ENCODE measurements at places on chromosomes 11 and 22.
A peak's percentile ranks its signal among the peaks of the same experiment; 100 is the strongest.

- no peak for DNase-seq
Measured at GRCh38 chr11:65648997-65649493, 11.1 kb downstream of the SIPA1 start.

DNA sequence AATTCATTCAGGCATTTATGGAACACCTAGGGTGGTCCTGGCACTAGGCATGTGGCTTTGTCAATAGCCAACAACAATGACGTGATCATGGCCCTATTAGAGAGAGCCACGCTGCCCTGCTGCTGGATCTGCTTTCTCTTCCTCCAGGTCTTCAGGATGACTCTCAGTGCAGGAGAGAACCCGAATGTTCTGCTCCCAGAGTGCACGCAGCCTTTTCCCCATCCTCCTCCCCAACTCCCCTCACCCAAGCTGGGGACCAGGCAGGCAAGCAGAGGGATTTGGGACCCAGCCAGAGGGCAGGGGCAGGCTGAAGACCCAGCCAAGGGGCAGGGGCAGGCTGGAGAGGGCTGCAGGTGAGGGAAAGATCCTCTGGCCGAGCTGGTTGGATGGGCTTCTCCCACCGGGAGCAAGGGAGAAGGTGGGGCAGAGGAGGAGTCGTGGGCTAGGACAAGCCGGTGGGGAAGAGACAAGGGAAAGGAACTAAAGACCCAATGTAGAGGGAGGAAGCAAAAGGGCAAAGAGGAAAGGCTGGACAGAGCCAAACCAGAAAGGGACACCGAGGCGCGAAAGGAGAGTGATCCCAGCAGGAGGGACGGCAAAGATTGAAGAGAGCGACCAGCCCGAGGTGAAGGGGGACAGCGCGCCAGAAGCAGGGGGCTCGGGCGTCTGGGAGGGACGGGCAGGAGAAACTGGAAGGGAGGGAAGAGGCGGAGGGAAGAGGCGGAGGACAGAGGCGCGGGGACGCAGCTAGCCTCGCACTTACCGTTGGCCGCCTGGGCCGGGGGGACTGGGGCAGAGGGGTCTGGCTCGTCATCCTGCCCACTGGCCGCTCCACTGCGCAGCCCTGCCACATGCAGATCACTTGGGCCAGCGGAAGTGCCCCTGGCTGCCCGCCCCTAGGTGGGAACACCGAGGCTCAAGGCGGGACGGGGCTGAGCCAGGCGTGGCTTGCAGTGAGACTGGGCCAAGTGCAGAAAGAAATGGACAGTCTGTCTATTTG lies at the start of gene KCTD14:
KCTD14 (minus strand) TSS at position 880 of the 1,000 bp plus-strand sequence; CDS start at position 853, 27 bp downstream.
- DNase-seq, result peak; percentile 12

DNA sequence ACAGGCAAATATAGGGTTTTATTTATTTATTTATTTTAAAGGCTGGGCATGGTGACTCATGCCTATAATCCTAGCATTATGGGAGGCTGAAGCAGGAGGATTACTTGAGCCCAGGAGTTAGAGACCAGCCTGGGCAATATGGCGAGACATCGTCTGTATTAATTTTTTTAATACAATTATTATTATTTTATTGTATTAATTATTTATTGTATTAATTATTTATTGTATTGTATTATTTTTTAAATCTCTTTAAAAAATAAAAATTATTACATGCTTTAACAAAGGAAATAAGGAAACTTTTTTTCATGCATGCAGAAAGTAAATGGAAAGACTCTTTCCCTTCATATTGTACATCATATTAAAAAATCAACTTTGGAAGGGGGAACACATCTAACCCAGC lies 3.5 kb downstream of the SCN3B start:
- no peak for DNase-seq

GRCh38 chr11:73204711-73205121 lies 13.4 kb upstream of the P2RY2 start:
- DNase-seq, result no peak

GRCh38 chr22:17807578-17808410 lies 33.5 kb upstream of the BID start:
- DNase-seq, result no peak

DNA sequence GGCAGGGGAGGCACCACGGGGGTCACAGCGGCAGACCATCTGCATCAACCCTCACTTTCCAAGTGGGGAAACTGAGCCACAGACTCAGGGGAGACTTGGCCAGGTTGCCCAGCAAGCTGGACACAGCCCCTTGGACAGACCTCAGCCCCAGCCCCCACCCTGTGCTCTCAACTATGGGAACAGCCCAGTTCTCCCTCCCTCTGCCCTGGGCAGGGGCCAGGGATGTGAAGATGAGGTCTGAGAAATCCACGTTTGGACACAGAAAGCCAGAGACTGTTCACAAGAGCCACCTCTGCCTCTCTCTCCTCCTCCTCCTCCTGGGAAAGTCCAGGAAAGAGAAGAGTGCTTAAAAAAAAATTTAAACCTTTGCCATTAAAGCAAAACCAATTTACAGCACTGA lies 50.1 kb downstream of the ELFN2 start:
- DNase-seq, result no peak

DNA sequence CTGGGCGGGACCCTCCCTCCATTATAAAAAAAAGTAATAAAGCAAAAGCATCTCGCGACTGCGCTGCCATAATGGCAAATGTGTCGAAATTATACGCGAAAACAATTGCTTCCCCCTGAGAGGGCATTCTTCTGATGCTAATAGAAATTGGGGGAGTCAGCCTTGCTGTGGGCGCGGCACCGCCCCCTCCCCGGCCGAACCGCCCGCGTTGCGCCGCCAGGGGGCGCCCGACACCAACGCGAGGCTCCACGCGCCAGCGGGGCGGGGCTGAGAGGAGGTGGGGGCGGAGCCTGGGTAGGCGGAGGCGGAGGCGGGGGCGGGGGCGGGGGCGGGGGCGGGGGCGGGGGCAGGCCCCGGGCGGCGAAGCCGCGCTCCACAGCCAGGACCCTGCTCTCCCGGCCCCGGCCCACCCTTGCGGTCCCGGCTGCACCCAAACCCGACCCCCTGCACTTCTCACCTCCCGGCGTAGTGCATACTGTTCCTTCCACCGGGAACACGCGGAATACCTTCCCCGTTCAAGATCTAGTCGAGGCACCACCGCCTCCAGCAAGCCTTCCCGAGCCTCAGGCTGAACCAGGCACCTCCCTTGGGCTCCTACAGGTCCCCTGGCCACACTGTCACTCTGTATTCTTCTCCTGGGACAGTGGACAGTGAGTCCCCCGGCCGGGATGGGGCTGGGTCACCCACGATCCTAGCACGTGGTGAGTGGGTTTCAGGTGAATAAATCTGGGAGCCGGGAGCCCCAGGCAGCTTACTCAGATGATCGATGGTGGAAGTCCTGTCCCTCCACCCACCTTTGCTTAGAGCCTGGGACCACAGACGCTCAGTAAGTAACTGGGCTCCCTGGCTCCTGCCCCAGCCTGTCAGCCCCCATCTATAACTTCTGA lies 15.5 kb upstream of the UPK3A start:
- peak; percentile 88 for DNase-seq

DNA sequence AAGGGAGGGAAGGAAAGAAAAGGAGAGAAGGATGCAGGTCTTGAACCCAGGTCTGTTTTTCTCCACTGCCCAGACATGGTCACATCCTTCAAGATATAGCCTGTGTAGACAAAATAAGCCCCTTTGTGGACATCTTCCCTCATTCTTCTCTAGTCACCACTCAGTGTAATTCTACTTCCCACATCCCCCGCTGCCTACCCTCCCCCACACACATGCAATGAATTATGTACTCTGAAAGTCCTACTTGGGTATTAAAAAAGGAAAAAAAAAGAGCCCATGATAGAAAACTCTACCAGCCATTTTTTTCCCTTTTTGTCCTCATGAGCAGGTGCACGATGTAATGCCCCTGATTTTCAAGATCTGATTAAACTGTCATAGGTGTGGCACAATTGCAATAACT lies 346.0 kb downstream of the MN1 start:
- DNase-seq, result no peak

DNA sequence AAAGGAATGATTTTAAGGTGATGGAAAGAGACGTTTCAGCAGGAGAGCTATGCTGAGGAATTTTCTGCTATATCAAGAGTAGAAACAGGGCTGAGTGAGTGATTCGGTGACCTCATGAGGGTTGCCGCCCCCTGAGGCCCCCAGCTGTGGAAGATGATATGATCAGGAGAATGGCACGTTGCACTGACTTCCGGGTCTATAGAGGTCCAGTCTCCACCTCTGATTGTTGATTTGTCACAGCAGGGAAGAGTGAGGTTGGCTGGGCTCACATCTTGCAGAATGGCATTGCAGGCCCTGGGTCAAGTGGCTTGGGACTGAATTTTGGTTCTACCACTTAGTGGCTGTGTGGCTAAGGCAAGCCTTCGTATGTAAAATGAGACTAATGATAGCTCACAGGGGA lies 205.1 kb downstream of the SNX19 start:
- DNase-seq, result no peak

DNA sequence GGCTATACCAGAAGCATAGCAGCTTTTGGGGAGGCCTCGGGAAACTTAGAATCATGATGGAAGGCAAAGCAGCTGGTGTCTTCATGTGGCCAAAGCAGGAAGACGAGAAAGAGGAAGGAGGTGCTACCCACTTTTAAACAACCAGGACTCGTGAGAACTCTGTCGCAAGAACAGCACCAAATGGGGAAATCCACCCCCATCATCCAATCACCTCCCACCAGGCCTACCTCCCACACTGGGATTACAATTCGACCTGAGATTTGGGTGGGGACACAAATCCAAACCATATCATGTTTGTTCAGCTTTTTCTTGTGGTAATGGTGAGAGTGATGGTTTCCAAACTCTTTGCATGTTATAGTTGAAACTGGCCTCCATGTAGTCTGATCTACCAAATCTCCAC lies 32.5 kb upstream of the OR10D3 start:
- peak; percentile 10 for DNase-seq

DNA sequence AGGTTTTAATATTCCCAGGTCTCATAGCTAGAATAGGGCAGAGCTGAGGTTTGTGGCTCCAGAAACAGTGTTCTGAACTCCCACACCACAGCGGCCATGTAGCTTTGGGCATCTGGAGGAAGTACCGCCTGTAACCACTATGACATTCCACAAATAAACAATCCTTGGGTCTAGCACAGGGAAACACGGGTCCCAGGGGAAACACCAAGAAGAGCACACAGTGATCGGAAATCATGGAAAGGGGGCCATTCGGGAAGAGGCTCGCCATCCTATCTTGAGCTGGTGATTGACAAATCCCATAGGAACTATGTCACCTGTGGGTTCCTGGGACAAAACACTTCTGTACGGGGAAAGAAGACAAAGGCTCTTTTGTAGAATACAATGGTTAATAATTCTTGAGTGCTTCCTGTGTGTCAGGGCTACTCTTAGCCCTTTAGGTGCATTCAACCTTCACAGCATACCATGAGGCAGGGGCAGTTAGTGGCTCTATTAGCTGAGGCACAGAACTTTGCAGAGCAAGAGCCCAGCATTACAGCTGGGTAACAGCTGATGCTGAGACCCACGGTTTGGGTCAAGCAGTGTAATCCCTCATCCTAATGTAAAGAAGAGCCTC lies 514.2 kb downstream of the NTM start:
- no peak for DNase-seq

- DNase-seq, result no peak
Measured at GRCh38 chr11:444396-445144, 2.8 kb upstream of the ANO9 start.
